CD14-positive monocyte (primary cell): ENCODE measurements at places on chromosomes 5 and 9.

DNA sequence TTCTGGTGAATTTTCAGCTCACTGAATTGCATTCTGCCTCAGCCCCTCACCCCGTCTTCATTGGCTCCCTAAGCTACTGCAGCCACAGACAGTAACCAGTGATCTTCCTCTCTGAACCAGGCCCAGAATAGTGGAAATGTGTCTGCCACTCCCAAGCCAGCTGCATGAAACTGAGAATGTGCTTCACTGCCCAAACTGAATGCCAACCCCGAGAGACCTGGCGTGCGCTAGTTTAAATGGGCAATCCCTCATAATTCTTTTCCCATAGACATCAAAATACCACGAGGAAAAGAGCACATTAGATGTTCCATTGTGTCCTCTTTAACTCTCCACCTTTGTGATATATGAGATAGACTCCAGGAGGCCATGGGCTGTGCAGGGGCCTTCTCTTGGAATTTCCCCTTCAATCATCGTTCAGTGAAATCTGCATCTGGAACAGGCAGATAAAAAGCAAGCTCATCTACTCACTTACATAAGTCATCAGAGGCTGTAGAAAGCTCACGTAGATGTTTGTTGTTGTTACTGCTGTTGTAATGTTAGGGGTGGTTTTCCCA is 320.2 kb downstream of the NFIB start:
- no peak for DNase-seq

GRCh38 chr9:68710111-68710471 is 5.1 kb downstream of the PIP5K1B start:
- no peak for DNase-seq

DNA sequence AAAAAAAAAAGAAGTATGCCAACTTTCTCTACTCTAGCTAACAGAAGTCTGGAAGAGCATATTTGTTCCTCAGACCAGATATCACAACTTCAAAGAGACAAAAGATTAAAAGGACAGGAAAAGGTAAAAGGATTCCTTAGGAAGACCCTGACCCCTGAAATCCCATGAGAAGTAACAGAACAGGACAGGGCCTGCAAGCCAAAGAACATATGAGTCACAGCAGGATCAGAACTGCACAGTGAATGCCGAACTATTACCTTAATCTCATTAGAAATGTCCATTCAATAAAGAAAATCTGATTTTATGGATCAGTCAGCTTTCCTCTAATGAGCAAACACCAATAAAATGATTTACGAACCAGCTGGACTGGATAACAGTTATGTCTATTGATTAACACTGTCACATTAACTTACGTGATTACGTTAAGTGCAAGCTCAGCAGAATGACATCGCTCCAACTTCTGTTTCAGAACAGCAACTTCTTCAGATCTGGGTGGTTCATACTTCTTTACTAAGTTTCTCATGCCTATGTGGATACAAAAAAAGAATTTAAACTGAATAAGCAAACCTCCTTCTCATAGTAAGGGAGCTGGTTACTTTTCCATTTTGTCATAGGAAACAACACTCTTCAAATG is 13.6 kb downstream of the CCNH start:
- DNase-seq: no peak

- no peak for DNase-seq
Measured at GRCh38 chr9:110143485-110143884, 64.5 kb downstream of the C9orf152 start.
